ENCODE measurements at places on chromosomes 16 and 17.

DNA sequence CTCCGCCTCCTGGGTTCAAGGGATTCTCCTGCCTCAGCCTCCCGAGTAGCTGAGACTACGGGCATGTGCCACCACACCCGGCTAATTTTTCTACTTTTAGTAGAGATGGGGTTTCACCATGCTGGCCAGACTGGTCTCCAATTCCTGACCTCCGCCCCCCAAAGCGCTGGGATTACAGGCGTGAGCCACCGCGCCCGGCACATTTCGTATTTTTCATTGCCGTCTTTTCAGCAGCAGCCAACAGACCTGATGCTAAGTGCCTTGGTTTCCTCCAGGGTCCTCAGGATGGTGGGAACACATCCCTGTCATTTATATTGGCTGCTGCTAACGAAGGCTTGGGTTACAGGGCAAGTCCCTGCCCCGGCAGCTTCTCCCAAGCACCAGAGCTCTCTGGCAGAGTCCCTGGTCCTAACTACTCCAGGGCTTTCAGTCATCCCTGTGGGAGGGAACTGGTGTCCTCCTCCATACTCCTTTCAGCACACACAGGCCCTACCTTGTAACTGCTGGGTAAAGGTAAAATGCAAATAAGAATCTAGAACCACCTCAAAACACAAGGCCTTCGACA is 1.5 kb upstream of the RNF157 start:
- no peak for DNase-seq

DNA sequence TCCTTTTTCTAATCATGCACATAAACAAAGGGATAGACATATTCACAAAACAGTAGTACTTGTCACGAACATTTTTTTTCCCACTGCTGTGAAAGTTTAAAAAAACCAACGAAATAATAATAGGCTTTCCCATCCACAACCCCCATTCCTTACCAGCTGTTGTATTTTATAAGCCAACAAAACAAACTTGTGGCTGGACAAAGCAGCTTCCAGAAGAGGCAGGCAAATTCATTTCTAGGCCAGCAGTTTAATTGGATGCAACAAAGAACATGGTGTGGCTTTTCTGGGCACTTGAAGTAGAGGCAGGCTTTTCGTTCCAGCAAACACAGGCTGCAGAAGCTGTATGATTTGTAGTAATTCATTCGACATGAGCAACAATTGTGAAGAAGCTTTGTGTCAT is 56.0 kb upstream of the FAM20A start:
- peak; percentile 23 for DNase-seq

GRCh38 chr16:68324780-68325357 is 14.1 kb downstream of the PRMT7 start:
- DNase-seq, result no peak

- no peak for DNase-seq
Observed at GRCh38 chr16:5466551-5466950, 369.0 kb upstream of the EEF2KMT start.

DNA sequence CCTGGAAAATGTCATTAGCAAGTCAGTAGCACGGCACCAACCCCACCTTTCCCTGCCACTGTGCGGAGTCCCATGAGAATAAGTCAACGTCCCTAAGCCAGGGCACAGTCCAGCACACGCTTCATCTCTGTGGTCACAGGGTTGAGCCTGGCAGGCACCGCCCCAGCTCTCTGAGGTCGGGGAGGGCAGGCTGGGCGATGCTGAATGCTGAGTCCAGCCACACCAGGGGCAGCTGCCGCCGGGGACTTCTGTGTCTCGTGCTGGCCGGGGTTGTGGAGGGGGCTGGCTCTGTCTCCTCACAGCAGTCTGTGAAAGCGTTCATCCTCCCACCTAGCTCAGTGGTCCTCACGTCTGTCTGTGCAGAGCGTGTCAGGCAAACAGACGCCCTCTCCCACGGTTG is 53.2 kb downstream of the BANP start:
- DNase-seq, result no peak

- DNase-seq, result peak; percentile 81
Observed at GRCh38 chr17:66508896-66509844, 206.8 kb downstream of the PRKCA start.

- no peak for DNase-seq
Observed at GRCh38 chr16:10597187-10597601, 16.8 kb upstream of the EMP2 start.

GRCh38 chr16:74451951-74452758 is 30.9 kb upstream of the CLEC18B start:
- DNase-seq, result no peak

GRCh38 chr17:8859027-8859803 is 8.3 kb downstream of the PIK3R6 start:
- DNase-seq, result peak; percentile 90

DNA sequence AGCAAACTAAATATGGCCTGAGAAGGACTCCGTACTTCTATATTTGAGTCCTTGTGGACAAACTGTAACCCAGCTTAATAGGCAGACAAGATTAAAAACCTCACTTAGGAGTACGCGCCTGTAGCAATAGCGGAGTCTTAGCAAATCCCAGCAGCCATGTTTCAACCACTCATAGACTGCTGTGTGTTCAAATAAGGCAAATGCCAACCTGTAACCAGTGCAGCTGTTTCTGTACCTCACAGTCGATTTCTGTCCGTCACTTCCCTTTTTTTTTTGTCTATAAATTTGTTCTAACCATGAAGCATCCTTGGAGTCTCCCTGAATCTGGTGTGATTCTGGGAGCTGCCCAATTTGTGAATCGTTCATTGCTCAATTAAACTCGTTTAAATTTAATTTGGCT is 30.2 kb downstream of the TANC2 start:
- no peak for DNase-seq

- no peak for DNase-seq
Observed at GRCh38 chr16:14011846-14012245, 59.3 kb upstream of the MRTFB start.

GRCh38 chr17:41614098-41614497 is 1.5 kb upstream of the KRT16 start:
- DNase-seq, result no peak

DNA sequence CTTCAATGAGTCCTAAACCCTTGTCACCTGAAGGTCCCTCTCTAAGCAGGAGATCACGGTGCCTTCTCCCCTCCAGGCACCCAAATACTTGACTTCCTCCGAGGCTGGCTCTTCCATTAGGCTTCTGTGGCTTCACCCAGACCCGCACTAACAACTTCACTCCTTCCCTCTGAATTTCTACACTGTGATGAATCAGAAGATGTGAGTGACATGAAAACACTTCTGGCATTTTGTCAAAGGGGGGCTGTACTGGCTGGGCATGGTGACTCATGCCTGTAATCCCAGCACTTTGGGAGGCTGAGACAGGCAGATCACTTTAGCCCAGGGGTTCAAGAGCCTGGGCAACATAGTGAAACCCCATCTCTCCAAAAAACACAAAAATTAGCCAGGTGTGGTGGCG is 72.6 kb upstream of the CNEP1R1 start:
- DNase-seq, result peak; percentile 48

GRCh38 chr16:51971184-51971583 is 575.8 kb downstream of the TOX3 start:
- peak; percentile 36 for DNase-seq

- no peak for DNase-seq
Observed at GRCh38 chr17:9537177-9537776, 38.3 kb downstream of the STX8 start.

GRCh38 chr16:54049591-54050458 is 236.8 kb downstream of the IRX3 start:
- DNase-seq, result no peak

GRCh38 chr17:61478790-61479492 is 26.7 kb downstream of the TBX4 start:
- no peak for DNase-seq

DNA sequence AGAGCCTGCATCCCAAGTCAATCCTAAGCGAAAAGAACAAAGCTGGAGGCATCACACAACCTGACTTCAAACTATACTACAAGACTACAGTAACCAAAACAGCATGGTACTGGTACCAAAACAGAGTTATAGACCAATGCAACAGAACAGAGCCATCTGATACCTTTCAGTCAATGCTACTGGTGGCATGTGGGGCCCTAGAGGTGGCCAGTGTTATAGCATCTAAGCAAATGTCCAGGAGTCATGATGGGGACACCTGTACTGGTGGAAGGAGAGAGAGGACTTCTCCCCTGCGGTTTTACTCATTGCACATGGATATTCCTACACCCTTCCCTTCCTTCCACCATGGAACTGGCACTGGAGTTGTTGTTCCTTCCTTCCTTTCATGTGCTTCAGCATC is 6.0 kb upstream of the ASIC2 start:
- no peak for DNase-seq

DNA sequence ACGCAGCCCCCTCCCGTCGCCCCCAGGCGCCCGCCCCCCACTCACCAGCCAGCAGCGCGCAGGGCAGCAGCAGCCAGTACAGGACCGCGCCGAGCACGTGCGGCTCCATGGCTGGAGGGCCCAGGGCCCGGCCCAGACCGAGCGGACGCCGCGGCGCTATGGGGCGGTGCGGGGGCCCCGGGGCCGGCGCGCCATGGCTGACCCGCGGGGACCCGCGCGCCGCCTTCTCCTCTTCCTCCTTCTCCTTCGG is 239 bp downstream of the PIEZO1 start:
- no peak for DNase-seq

DNA sequence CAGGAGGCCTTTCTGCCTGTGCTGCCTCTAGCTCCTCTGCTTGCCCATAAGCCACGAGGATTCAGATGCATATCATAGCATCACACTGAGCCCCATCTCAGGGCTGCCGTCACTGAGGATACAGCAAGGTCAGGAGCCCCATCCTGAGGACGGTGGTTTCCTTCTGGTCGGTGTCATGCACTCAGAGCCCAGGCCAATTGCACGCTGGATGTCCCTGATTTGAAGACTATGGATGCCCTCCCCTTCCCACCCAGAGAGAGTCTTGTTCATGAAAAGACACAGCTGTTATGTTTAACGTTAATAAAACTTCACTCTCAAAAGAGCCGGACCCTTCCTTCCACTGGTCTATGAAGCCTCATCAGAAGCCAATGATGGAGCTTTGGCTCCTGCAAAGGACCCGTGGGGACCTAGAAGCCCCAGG is 19.9 kb downstream of the COTL1 start:
- DNase-seq, result no peak

DNA sequence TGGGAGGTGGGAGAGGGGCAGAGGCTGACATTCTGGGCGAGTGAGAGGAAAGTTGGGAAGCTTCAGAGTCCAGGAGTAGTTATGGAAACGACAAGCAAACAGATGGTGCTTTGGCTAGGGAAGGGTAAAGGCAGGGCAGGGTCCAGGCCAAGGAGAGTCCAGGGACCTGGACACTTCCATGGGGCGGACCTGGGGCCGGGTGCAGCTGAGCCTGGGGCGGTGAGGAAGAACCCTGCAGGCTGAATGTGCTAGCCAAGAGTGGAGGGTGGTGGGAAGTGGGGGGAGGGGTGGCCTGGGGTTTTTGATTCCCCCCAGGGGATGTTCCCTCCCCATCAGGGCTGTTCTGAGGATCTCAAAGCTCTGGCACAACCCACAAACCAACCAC is 2.6 kb downstream of the PPP1R9B start:
- DNase-seq, result peak; percentile 52

- no peak for DNase-seq
Observed at GRCh38 chr17:34798581-34798980, 162.7 kb downstream of the CCT6B start.

GRCh38 chr17:56936697-56937322 is 23.0 kb upstream of the TRIM25 start:
- no peak for DNase-seq

DNA sequence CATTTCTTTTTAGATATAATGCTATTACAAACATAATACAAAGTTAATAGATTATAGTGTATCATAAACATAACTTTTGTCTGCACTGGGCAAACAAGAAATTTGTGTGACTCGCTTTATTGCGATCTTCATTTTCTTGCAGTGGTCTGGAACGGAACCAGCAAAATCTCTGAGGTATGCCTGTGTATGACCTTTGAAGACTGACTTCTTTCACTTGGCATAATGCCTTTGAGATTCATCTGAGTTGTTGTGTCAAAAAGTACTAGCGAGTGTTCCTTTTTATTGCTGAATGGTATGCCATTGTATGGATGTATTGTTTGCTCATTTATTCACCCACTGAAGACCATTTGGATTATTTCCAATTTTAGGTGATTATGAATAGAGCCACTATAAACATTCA is 69.2 kb downstream of the TANC2 start:
- DNase-seq, result peak; percentile 81

GRCh38 chr17:31466096-31466760 is 74.8 kb downstream of the RAB11FIP4 start:
- DNase-seq, result no peak

- no peak for DNase-seq
Observed at GRCh38 chr16:8512941-8513624, 77.2 kb downstream of the TMEM114 start.

DNA sequence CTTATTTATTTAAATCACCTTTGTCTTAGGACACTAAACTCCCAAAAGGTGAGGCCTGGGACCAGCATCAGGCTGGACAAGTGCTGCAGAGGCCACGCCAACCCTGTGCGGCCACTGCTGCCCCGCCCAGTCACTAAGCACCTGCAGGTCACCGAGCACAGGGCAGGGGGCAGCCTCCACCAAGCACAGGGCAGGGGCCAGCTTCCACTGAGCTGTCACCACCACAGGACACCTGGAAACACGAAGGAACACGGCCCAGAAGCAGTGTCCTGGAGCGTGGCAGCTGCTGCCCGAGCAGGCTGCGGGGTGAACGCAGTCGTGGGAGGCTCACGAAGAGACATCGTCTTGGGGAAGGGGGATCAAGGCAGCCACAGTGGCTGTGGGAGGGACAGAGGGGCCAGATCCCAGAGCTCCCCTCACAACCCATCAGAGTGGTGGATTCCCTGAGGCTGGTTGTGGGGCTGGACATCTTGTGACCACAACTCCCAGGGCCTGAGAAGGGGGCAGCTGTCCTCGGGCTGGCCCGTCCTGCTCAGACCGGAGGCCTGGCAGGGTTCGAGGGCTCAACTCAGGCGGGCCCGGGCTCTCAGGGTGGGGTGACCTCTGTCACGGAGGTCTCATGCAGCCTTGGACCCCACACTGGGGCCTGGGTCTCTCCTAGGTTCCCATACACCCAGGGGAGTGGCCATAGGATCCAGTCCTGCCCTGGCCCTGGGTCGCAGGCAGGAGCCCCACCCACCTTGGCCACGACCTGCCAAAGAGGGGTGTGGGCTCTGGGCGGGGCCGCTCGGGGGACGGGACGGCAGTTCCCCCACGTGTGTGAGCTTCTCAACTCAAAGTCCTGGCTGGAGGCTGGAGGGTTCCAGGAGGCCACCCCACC is 18.7 kb downstream of the RAB40B start:
- no peak for DNase-seq

DNA sequence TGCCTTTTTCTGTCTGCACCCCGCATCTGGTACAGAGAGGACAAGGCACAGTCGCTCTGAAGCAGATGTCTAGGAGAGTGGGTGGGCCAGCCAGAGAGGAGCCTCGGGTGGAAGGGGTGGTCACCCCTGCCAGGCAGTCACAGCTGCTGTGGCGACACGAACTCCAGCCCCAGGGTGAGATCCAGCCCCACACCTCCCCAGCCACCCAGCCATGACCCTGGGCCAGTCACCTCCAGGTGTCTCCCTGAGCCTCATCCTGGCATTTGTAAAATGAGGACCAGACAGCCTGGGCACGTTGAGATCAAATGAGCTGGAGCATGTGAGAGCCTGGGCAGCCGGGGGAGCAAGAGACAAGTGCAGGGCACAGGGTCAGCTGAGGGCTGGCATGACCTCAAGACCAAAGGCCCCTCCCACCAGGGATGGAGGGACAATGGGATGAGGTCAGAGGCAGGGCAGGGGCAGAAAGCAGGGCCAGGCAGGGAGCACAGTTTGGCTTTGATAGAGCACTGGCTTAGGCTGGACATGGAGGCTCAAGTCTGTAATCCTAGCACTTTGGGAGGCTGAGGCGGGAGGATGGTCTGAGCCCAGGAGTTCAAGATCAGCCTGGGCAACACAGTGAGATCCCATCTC is 7.7 kb downstream of the ADAM11 start:
- no peak for DNase-seq

All from EH (cell line).